Left forelimb (tissue), 1 donor: ENCODE measurements at places on chromosomes 7 and 10.

GRCh38 chr10:119309423-119309770 is 102.0 kb downstream of the GRK5 start:
- no peak for DNase-seq

- no peak for DNase-seq
Observed at GRCh38 chr10:28913436-28914237, 236.3 kb downstream of the BAMBI start.

DNA sequence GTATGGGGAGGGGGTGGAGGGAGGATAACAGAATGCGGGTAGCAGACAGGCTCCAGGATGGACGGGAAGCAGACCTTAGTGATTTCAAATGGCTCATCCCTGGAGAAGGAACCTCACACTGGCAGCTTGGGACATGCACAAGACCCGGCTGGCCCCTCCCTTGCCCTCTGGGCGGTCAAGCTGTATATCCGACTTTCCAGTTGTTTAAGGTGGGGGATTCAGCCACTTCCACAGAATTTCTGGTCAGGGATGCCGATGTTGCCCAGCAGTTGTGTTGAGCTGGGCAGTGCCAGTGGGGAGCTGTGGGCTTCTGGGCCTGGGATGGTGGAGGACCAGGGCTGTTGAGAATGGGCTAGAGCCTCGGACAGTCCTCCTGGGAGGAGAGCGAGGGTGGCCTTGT is 38.8 kb downstream of the GBX1 start:
- DNase-seq = no peak

DNA sequence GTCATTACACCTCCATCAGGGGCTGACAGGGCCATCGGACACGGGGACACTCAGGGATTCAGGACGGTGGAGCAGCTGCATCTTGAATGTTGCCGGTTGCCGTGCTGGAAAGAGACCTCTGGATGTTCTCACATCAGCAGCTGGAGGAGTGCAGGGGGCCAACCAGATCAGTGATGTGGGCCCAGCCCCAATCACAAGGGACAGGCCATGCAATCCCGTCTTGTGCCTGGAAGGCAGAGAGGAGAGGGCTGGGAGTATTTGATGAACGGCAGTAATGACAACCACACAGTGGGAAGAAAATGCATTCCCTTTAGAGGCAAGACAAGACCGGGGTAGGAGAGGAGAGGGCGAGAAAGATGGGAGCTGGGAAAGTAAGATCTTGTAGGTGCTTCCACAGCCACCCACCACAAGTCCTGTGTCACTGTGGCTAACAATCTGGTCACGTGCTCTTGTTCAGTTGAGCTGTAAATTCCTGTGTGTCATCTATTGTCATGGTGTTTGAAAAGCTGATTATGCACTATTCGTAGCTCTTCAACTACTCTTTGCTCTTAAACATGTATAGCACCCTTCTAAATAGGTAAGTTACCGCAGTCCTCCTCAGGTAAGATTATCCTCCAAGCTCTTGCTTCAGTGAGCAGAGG is 85.9 kb upstream of the LEP start:
- DNase-seq = no peak

DNA sequence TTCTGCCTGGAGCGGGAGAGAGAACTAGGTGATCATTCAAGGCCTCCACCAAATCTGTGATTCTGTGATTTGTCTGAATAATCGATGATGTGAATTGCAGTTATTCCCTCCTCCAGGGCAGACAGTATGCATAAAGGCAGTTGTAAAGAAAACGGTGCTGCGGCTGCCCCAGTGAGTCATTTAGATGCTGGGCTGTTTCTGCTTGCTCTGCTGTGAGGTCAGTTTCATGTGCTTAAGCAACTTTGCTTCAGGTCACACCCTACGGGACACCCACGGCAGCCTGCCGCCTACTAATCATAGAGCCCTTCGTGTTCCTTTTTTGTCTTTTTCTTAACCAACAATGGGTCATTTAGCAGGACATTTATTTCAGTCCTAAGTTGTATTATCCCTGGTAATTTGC is 158.1 kb upstream of the PITRM1 start:
- no peak for DNase-seq

GRCh38 chr10:119687192-119688032 is 36.2 kb downstream of the BAG3 start:
- no peak for DNase-seq

DNA sequence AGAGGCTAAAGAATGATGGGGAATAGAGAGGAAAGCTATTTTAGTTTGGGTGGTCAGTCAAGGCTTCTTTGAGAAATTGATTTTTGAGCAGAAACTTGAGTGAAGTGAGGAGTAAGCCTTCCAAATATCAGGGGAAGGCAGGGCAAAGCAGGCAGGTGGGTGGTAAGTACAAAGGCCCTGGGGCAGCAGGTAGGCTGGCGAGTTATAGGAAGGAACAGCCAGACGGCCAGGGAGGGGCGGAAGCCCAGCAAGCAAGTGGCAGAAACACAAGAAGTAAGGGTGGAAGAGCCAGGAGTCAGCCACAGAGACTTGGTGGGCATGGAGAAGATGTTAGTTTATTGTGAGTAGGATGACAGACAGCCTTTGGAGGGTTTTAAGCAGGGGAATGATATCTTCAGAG is 34.9 kb downstream of the VWA2 start:
- DNase-seq = no peak

- no peak for DNase-seq
Observed at GRCh38 chr7:1901431-1902210, 231.5 kb downstream of the ELFN1 start.

DNA sequence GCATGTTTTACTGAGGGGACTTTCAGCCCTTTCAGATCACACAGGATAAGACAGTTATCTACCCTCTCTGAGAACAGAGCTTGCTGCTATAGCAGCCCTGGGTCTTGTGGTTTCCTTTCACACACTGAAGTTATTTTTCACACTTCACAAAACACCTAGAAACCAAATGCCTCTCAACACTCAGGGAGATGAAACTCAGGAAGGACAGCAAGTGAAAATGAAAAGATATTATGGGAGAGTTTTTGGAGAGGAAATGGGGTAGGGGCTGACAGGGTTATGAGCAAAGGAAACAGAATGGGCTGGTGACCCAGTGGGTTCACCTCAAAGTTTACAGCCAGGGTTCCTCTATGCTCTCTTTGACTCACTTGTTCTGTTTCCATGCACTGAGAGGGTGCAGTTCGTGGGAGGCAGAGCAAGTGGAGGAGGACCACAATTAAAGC is 17.0 kb upstream of the GIMAP2 start:
- DNase-seq = no peak

- DNase-seq = no peak
Observed at GRCh38 chr7:112452102-112452888, 2.0 kb downstream of the IFRD1 start.

GRCh38 chr7:120218712-120219111 is 54.3 kb upstream of the KCND2 start:
- no peak for DNase-seq

- DNase-seq = no peak
Observed at GRCh38 chr7:47497367-47498096, 84.4 kb downstream of the TNS3 start.

DNA sequence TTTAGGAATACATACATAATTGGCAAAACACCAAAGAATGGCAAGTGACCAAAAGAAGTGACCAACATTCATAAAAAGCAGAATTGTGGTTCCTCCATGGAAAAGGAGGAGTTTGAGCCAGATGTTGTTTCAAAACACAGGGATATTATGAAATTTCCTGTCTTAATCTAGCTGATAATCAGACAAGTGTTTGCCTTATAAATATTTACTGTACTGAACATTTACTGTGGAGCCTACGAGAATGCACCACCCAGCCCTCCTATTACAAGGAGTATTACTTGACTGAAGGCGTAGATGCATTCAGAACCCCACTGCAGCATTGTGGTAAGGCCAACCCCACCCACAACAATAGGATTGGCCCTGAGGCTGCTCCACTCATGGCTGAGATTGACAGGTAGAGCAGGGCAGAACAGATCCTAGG is 118.9 kb downstream of the AKR1D1 start:
- no peak for DNase-seq
